Mesothelial cell of epicardium (in vitro differentiated cells): ENCODE measurements at places on chromosomes 1 and 21.

- H3K4me1 ChIP-seq = peaks cover 28% of the 10 kb centered on the region
- peak overlapping the region; percentile 70 for H3K27ac ChIP-seq
- H3K27me3 ChIP-seq = no peaks in the 10 kb centered on the region
- no peak overlapping the region for H3K4me3 ChIP-seq
- DNase-seq = no peak
These were observed 26.3 kb downstream of the ADAMTS1 start for GRCh38 chr21:26818906-26819305.

DNA sequence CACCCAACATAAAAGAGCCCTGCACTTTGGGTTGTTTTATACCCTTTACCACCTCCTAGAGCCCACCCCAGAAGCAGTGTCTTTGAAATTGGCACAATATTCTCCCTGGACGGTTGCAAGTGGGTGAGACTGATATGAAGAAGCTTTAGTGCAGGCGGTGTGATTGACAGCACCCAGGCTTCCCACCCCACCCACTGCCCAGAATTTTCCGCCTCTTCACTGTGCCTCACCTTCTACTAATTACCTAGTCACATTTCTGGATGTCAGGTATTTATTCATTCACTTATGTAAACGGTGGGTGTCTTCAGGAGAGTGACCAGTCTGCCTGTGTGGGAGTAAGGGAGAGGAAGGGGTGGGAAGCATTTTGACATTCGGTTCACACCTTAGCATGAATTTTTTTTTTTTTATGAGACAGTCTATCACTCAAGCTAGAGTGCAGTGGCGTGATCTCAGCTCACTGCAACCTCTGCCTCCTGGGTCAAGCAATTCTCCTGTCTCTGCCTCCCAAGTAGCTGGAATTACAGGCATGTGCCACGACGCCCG, 1.7 kb upstream of the FAM89A start:
- peaks cover 28% of the 10 kb centered on the region for H3K27me3 ChIP-seq
- no peak overlapping the region for H3K27ac ChIP-seq
- H3K36me3 ChIP-seq = peaks cover 6% of the 10 kb centered on the region
- no peak for DNase-seq
- peaks cover 22% of the 10 kb centered on the region for H3K4me1 ChIP-seq

DNA sequence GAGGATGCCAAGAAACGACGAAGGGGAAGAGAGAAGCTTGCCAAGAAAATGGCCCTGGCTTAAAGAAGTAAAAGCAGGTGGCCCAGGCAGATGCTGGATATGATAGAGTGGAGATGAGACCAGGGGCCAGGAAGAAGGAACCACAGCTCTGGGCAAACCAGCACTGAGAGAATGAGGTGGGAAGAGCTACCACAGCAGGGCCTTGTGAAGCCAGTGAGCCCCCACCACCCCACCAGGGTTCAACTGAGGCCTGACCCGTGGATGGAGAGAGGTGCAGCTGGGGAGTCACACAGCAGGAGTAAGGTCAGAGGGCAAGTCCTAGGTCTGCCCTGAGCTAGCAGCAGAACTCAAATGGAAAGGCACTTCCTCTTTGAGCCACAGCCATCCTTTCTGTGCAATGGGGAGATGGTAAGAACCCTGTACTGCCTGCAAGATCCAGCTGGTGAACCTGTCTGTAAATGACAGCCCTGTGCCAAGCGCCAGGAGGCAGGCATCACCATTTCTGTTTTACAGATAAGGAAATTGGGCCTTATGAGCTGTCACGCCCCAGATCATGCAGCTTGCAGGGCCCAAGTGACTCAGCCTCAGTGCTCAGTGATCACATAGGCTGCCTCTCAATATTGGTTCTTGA, 8.5 kb downstream of the SH3BGRL3 start:
- H3K4me1 ChIP-seq = peaks cover 5% of the 10 kb centered on the region
- no peaks in the 10 kb centered on the region for H3K27me3 ChIP-seq
- H3K27ac ChIP-seq = no peak overlapping the region
- H3K36me3 ChIP-seq = no peaks in the 10 kb centered on the region
- DNase-seq = no peak

DNA sequence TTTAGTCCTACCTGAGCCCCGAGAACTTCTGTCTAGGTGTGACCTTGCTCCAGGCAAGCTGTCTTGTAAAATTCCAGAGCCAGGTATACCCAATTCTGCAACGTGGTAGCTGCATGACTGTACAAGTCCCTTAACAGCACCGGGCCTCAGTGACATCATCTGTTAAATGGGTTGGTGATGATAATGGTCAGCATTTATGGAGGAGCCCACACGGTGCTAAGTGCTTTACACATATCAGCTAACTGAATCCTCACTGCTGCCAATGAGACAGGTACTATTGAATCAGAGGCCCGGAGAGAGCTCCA, 37.2 kb upstream of the PADI1 start:
- no peak overlapping the region for H3K4me3 ChIP-seq
- no peak for DNase-seq
- no peaks in the 10 kb centered on the region for H3K36me3 ChIP-seq
- no peaks in the 10 kb centered on the region for H3K27me3 ChIP-seq
- peaks cover 10% of the 10 kb centered on the region for H3K4me1 ChIP-seq
- H3K27ac ChIP-seq = no peak overlapping the region

DNA sequence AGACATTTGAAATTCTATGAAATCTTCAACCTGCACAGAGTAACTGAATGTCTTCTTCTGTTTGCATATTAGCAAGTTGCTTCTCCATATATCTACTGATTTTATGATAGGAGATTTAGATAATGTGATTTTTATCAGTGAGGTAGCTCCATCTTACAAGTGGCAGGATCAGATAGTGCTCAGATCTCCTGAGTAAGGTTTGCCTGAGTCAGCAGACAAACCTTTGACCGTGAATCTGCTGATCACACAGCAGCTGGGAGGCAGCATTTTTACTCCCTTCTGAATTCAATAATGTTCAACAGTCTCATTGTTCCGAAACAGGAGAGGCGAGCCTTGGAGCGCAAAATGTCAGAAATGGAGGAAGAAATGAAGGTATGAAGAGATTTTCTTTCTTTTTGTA, 141.4 kb downstream of the SYT2 start:
- no peaks in the 10 kb centered on the region for H3K27me3 ChIP-seq
- peaks cover 6% of the 10 kb centered on the region for H3K36me3 ChIP-seq
- H3K27ac ChIP-seq = peak overlapping the region; percentile 93
- no peak for DNase-seq

DNA sequence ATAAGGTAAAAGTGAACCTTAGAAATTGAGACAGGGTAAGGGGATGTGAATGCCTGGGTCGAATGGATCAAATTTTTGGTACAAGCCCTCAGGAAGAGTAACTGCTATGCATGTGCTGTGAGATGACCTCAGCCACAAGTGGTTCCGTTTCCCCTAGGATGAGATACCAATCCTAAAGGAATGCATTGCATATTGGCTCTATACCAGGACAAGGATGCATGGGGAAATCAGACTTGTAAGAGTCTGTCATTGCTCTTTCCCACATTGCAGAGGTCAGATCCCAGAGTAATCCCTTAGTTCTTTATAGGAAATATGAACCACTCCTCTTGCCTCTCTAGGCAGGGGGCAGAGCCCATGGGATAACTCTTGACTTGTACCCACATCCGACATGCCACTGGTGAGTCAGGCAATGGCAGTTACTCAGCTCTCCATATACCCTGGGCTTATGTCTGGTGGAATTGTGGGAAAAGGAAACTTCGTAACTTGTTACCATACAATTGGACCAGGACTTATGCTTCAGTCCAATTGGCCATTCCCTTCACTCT, 428.3 kb upstream of the ZRANB2 start:
- H3K36me3 ChIP-seq = peaks cover 3% of the 10 kb centered on the region
- H3K4me1 ChIP-seq = no peaks in the 10 kb centered on the region
- H3K4me3 ChIP-seq = no peak overlapping the region
- DNase-seq = no peak
